ENCODE measurements at places on chromosomes 6 and 20. TPM values are rescaled to one million over a fixed set of nuclear protein-coding genes. Genes with fewer than 3 reads are reported as not detected.

TUBB1 gene
- total RNA-seq: not detected

SMLR1 gene
- total RNA-seq: not detected

BPIFB4 gene
- not detected for total RNA-seq

EPPIN gene
- total RNA-seq: not detected

BCAS1 gene
- 0.69 TPM for total RNA-seq

NRSN1 gene
- not detected for total RNA-seq

GRIK2 gene
- 0.56 TPM for total RNA-seq

LHFPL5 gene
- 0.16 TPM for total RNA-seq

PAX1 gene
- 0.11 TPM for total RNA-seq

HLA-DMB gene
- 1.4 TPM for total RNA-seq

RSPO4 gene
- not detected for total RNA-seq

VSTM2L gene
- 19.8 TPM for total RNA-seq

CST5 gene
- not detected for total RNA-seq

SRMS gene
- 0.14 TPM for total RNA-seq

HCK gene
- total RNA-seq: 0.06 TPM

SERINC3 gene
- 89.1 TPM for total RNA-seq

PNPLA1 gene
- total RNA-seq: not detected

Data from A549 treated with dexamethasone at 1 μM for 4 hours (cell line).